ENCODE measurements at places on chromosomes 11 and 22.

GRCh38 chr22:23909296-23909898, 15.2 kb downstream of the MIF start:
- no peak for DNase-seq

GRCh38 chr11:117818041-117818873, 6.3 kb downstream of the FXYD2 start:
- DNase-seq, result no peak

- no peak for DNase-seq
Observed at GRCh38 chr11:6530848-6531247, 33.8 kb downstream of the DNHD1 start.

DNA sequence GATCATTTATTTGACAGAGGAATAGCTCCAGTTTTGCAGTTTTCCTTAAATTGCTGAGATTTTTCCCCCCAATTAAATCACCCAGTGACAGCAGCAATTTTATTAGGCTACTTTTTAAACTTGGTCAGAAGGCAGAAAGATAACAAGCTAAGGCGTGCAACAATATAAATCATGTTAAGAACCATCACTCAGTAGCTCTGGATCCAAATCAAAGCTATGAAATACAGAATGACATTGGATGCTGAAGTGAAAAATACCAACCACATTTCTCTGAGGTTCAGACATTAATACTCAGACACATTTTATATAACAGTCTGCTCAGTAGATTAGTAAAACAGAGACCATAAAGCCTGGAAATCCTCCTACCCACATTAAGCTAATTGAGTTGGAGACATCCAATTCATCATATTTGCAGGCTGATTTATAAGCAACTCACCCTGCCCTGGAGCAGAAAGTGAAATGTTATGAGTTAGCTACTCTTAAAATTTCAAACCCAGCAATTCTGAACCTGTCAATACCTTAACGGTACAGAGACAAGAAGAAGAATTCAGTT, 1108.4 kb downstream of the DLG2 start:
- DNase-seq, result no peak

DNA sequence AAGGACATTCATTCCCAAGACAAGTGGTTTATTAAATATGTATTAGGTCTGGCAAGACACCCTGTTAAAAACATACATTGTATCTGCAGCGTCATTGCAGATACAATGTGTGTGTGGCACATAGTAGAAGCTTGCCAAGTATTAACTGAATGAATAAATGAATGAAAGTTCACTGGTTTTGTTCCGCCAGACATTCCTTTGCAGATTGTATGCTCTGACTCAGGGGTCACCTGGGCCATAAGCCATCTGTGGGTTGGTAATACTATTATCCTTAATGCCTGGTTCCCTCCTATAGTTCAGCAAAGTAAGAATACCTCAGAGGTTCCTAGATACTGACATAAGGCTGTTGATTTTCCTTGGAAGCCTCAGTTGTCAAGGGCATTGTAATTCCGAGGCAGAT, 377.3 kb upstream of the CCDC90B start:
- DNase-seq, result no peak

DNA sequence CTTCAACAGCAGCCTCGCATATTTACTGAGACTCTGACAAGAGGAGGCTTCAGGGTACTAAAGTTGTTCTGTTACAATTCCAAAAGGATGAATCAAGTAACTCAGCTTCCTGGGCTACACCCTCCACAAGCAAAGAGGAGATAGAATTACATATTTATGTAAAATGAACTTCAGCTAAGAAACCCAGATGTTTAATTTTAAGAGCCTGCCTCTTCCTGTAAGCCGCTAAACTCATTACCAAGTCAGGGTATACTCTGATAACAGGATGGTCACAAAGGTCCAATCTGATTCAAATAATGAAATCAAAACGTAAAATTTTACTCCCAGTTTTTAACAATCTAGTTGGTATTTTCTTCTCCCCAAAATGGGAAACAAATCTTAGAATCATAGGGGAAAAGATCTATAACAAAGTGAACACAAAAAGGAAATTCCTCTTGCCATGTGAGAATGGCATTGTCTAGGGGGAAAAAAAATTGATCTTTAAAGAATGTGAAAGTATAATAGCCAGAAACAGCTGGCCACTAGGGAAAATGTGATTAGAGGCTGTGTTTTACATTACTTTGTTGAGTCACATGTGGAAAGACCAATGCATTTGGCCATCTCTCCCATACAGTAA, 30.9 kb downstream of the CHEK2 start:
- no peak for DNase-seq

DNA sequence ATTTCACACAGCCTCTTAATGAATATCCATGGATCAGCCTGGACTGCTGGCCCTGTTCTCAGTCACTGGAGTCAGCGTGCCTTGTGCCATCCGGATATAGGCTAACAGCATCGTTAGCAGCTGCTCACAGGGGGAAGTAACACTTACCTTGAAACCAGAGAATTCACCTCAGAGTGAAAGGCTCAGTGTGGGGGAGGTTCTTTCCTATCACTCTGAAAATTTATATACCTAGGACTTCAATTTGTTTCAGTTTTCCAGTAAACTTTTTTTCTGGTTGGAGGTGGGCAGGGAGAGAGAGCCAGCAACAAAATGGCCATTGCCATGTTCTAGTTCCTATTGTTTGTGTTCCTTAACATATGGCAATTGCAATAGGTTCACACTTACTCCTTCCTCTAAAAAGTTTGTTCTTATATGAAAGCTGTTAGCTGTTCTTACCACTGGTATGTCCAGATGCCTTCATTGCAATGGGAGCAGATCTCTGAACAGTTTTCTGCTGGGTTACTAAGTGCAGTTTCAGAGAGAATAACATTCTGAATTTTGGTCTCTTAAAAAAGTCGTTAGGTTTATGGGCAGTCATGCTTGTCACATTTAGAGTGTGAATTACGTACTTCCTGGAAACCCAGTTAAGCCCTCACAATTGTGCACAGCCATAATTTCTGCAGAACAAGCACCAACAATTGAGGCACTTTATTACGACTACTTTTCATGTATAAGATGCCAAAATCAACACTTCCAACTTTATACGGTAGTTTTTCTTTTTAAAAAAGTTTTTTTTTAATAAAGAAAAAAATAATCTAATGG, 247.6 kb downstream of the CADM1 start:
- DNase-seq, result no peak

- DNase-seq, result no peak
Observed at GRCh38 chr22:29772170-29772641, 5.0 kb downstream of the UQCR10 start.

GRCh38 chr11:66835768-66836405, 7.4 kb upstream of the RCE1 start:
- DNase-seq, result no peak

Measured in stimulated activated CD8-positive, alpha-beta memory T cell treated with anti-CD3 and anti-CD28 coated beads, Interleukin-15, amount 100 ng/mL, for 24 hours (primary cell).